Transverse colon (tissue), 4 donors: ENCODE measurements at places on chromosomes 11 and 22. TPM values are rescaled to one million over a fixed set of nuclear protein-coding genes. Genes with fewer than 3 reads are reported as not detected.
A peak's percentile ranks its signal among the peaks of the same experiment; 100 is the strongest.

DNA sequence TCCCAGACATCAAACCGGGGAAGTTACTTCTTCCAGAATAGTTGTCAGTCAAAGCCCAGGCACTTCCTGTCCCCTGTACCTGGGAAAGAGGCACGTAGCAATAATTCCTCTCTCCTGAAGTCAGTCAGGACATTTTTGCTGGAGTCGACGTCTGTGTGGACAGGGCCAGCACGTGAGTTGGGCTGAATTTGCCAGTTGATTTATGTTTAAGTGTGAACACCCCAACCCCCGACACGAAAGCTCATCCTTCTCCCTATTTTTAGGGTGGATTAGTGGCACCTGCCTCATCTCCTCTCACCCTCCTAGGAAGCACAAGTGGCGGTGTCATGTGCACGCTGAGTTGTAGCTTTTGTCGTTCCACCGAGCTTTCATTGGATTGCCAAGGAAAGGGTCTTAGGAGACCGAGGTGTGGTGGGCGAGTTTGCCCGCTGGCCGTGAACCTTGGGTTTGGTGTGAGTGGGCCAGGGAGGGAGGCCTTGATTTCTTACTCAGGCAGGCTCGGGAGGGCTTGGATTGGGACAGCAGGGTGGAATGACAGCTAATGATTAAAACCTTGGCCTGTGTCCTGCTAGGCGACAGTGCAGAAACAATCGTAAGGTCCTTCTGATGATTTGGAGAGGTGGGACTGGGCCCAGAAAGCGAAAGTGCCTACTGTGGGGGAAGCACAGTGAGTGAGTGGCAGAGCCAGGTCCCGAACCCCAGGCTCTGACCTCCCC, 87.0 kb upstream of the CRYBB3 start:
- peak overlapping the region; percentile 85 for H3K27ac ChIP-seq
- H3K36me3 ChIP-seq = no peaks in the 10 kb centered on the region
- peaks cover 22% of the 10 kb centered on the region for H3K4me1 ChIP-seq
- no peaks in the 10 kb centered on the region for H3K27me3 ChIP-seq

The RHBDD3 gene
- 37.9 TPM for total RNA-seq

DNA sequence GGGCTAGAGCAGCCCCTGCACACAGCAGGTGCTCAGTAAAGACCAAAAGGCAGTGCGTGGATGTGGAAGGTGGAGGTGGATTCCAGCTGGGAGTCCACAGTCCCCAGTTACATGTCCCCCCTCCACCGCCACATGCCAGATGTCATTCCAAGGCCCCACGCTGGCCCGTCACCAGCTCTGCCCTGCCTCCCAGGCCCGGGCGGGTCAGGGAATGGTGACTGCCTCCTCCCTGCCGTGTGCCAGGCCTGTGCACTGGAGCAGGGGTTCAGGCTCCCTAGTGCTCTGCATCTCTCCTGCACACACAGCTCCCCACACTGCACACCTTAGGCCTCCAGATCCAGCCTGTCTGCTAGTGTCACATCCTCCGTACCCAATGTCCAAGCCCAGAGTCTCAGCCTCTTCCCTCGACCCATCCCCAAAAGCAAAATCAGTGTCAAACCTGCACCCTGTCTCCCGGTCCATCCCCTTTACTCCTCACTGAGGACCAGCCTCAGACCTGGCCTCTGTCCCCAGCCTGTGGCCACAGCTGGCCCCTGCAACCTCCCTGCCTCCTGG, 40.2 kb upstream of the PRODH start:
- H3K4me1 ChIP-seq = no peaks in the 10 kb centered on the region
- no peaks in the 10 kb centered on the region for H3K36me3 ChIP-seq
- DNase-seq = no peak
- H3K27me3 ChIP-seq = peaks cover 7% of the 10 kb centered on the region
- H3K4me3 ChIP-seq = no peak overlapping the region
- H3K27ac ChIP-seq = no peak overlapping the region

DNA sequence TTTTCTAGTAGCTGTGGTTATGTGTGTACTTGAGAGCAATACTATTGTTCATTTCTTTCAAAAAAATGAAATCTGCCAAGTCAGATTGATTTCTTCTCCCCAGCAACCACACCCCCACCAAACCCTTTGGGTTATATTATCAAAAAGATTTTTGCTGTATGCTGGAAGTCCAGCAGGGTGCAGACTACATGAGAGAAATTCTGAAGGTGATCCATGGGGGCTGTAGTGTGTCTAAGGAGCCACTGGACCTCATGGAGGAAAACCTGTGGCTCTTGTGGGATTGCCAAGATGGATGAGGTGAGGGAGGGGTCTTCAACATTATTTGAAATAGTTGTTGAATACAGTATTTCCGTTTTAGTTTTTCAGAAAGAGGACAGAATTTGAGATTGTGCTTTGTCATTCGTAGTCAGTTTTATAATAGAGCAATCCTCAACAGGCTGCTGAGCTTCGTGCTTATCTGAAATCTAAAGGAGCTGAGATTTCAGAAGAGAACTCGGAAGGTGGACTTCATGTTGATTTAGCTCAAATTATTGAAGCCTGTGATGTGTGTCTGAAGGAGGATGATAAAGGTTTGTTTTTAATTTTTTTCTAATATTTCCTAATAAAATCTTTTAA, 3.1 kb downstream of the EIF3M start:
- no peaks in the 10 kb centered on the region for H3K27me3 ChIP-seq
- no peak for DNase-seq
- peaks cover 31% of the 10 kb centered on the region for H3K36me3 ChIP-seq

The PATE4 gene
- not detected for total RNA-seq

The RAB1B gene
- 89.8 TPM for total RNA-seq

DNA sequence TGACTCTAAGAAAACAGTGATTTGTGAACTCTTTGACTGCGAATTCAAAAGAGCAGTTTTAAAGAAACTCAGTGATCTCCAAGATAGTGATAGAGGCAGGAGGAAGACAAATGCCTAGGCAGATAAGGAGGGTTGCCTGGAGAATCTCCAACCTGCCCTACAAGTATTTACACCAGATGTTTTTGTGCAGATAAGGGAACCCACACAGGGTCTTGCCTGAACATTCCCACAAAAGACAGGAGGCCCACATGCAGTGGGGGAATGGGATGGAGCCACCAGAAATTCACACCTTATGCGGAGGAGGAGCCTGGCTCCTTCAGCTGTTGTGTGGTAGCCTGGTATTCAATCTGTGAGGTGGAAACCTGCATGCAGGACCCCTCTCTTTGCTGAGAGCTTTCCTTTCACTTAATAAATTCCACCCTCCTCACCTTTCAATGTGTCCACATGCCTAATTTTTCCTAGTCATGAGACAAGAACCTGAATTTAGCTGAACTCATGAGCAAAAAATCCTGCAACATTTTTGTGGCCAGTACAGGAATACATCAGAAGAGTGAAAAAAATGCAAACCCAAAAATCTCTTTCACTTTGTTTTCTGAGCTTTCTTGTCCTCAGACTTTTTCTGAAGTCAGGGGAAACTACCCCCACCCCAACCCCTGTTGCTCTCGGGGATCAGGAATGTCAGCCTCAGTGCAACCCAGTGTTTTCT, 8.1 kb upstream of the GLYAT start:
- H3K27ac ChIP-seq = no peak overlapping the region
- H3K4me1 ChIP-seq = no peaks in the 10 kb centered on the region
- H3K36me3 ChIP-seq = no peaks in the 10 kb centered on the region
- DNase-seq = no peak
- no peak overlapping the region for H3K4me3 ChIP-seq

DNA sequence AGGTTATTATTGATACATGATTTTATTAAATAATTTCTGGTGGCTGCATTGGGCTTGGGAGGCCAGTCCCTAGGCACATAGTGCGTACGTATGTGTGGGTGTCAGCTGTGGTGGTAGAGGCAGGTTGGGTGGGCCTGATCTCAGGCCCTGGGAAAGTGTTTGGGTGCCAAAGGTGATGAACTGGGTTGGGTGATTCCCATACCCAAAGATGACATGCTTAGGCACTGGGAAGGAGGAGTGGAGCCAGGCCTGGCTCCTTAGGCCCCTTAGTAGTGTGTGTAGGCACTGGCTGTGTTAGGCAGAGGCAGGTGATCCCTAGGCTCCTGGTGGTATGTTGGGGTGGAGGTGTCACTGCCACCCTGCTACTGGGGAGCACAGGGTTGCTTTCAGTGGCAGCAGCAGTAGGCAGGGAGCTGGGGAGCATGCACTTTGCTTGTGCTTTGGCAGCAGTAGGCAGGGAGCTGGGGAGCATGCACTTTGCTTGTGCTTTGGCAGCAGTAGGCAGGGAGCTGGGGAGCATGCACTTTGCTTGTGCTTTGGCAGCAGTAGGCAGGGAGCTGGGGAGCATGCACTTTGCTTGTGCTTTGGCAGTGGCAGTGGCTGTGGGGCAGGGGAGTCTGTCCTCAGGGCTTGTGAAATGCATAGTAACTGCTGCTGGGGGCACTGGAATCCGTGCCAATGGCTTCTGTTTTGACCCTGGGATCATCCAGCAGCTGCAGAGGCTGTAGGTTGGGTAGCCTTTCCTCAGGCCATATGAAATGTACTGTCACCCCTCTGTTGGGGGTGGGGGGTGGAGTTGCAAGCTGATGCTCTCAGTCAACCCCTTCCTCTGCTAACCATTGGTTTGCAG, 84.4 kb downstream of the RRM1 start:
- no peak overlapping the region for H3K27ac ChIP-seq
- H3K4me1 ChIP-seq = no peaks in the 10 kb centered on the region
- DNase-seq = no peak
- H3K27me3 ChIP-seq = no peaks in the 10 kb centered on the region
- H3K36me3 ChIP-seq = no peaks in the 10 kb centered on the region
- H3K4me3 ChIP-seq = no peak overlapping the region

The MRGPRX3 gene
- not detected for total RNA-seq

GRCh38 chr11:818396-819128, at the start of gene PNPLA2:
PNPLA2 (plus strand) TSS chr11:818914; CDS start chr11:819719, 805 bp downstream.
- H3K27me3 ChIP-seq = no peaks in the 10 kb centered on the region
- H3K4me3 ChIP-seq = peak within 1 kb of the TSS; percentile 62
- H3K27ac ChIP-seq = peak within 1 kb of the TSS; percentile 96

The MOV10L1 gene
- total RNA-seq = 0.20 TPM

GRCh38 chr22:27677905-27678458, 123.6 kb downstream of the MN1 start:
- no peaks in the 10 kb centered on the region for H3K36me3 ChIP-seq
- H3K27me3 ChIP-seq = no peaks in the 10 kb centered on the region
- no peak overlapping the region for H3K4me3 ChIP-seq
- H3K27ac ChIP-seq = no peak overlapping the region

DNA sequence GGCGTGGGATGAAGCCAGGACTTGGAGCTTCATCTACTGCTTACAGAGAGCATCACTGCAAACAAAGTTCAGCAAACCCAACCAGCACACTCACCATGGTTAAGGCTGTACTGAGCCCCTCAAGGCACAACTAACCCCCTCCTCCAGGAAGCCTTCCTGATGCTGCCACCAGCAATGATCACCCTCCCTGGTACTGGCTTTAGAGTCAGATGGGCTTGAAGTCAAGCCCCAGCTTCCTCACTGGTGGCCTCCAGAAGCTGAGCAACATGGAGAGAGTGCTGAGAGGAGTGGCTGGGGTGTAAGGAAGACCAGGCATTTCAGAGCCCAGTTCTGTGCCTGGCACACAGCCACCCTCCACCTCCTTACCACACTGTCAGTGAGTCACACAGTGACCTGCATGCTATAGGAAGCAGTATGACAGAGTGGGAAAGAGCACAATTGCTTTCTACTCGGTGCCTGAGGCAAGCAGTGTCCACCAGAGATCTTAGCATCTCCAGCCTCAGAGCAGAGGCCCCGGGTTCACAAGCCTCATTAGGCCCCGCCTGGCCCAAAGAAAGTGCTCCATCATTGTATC, 24.7 kb upstream of the BAIAP2L2 start:
- no peaks in the 10 kb centered on the region for H3K27me3 ChIP-seq
- no peak for DNase-seq
- H3K4me3 ChIP-seq = no peak overlapping the region

DNA sequence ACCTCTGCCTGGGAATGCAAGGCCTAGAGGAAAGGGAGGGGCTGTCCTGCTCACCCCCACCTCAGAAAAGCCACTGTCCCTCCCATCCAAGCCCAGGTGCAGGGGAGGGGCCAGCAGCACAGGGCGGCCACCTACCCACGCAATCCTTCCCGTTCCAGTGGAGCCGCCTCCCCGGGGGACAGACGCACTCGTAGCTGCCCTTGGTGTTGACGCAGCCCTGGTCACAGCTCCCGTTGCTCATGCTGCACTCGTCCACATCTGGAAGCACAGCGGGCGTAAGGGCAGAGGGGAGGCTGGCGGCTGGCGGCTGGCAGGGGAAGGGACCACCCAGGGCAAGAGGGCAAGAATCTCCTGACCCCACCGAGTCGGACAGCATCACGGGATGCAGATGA, 40.3 kb upstream of the TTLL12 start:
- H3K36me3 ChIP-seq = no peaks in the 10 kb centered on the region
- H3K27me3 ChIP-seq = peaks cover 10% of the 10 kb centered on the region
- no peak overlapping the region for H3K4me3 ChIP-seq
- DNase-seq = no peak

GRCh38 chr22:23608583-23608982, 23.5 kb downstream of the DRICH1 start:
- no peak overlapping the region for H3K27ac ChIP-seq
- no peaks in the 10 kb centered on the region for H3K27me3 ChIP-seq
- no peak overlapping the region for H3K4me3 ChIP-seq
- no peaks in the 10 kb centered on the region for H3K4me1 ChIP-seq
- DNase-seq = no peak

DNA sequence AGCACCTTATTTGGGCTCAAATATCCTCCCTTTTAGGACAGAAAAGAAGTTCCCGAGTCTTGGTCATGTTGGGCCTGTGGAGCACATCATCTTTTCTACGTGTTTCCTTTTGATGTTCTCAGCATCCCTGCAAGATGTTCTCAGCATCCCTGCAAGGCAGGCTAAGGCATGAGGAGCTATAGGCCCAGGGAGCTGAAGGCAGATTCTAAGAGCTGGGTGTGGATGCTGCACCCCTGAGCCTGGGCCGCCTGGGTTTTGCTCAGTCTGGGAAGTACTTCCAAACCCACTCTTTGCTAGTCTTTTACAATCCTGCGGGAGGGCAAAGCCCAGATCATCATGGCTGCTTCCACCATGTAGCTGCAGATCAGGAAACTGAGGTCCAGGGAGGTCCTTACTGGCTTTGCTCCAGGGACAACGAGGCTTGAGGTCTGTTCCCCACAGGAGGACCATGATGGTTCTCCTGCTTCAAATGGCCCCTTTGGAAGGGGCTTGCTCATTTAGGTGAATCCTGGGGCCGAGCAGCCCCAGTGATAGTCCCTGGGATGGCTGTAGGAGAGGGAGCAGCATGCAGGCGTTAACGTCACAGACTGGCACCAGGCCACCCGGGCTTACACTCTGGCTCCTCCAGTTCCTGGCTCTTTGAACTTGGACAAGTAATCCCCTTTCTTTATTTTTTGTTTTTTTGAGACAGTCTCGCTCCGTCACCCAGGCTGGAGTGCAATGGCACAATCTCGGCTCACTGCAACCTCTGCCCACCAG, 10.6 kb downstream of the LRRC75B start:
- H3K27me3 ChIP-seq = no peaks in the 10 kb centered on the region
- H3K27ac ChIP-seq = no peak overlapping the region
- no peak for DNase-seq
- H3K4me1 ChIP-seq = peaks cover 48% of the 10 kb centered on the region

GRCh38 chr11:121740902-121741301, 288.1 kb upstream of the SORL1-AS1 start:
- no peak overlapping the region for H3K4me3 ChIP-seq
- DNase-seq = no peak
- no peaks in the 10 kb centered on the region for H3K27me3 ChIP-seq
- peaks cover 14% of the 10 kb centered on the region for H3K4me1 ChIP-seq
- no peaks in the 10 kb centered on the region for H3K36me3 ChIP-seq
- H3K27ac ChIP-seq = peak overlapping the region; percentile 78

The UBQLNL gene
- total RNA-seq = not detected
